Dermis microvascular lymphatic vessel endothelial cell (primary cell): ENCODE measurements at places on chromosomes 7 and 10. TPM values are rescaled to one million over a fixed set of nuclear protein-coding genes. Genes with fewer than 3 reads are reported as not detected.

Gene FZD1
- total RNA-seq: 2.8 TPM in 2 replicates

Gene CDH23
- under 0.01 TPM in 2 replicates for total RNA-seq

Gene PTPRN2
- total RNA-seq: 2.4 and 3.4 TPM in 2 replicates

Gene OR9A2
- total RNA-seq: not detected in 2 replicates
